ENCODE measurements at places on chromosomes 1 and 21.

DNA sequence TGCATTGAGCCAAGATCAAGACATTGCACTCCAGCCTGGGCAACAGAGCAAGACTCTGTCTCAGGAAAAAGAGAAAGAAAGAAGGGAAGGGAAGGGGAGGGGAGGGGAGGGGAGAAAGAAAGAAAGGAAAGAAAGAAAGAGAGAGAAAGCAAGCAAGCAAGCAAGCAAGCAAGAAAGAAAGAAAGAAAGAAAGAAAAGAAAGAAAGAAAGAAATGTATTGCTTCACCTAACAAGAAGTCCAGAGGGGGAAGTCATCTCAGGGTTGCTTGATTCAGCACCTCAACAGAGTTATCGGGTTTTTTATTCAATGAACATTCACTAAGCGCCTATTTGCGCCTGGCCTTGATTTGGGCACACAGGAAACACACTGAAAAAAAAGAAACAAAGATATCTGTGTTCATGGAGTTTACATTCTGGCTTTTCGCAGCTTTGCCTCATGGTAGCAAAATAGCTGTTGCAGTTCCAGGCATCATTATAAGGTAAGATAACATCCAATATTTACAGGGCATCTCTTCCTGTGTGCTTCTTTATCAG is 8.2 kb upstream of the RCSD1 start:
- DNase-seq: no peak

- no peak for DNase-seq
These were observed 57.4 kb downstream of the ZNF648 start for GRCh38 chr1:182003953-182004586.

- no peak for DNase-seq
These were observed 234.6 kb upstream of the JUN start for GRCh38 chr1:59018446-59018845.

DNA sequence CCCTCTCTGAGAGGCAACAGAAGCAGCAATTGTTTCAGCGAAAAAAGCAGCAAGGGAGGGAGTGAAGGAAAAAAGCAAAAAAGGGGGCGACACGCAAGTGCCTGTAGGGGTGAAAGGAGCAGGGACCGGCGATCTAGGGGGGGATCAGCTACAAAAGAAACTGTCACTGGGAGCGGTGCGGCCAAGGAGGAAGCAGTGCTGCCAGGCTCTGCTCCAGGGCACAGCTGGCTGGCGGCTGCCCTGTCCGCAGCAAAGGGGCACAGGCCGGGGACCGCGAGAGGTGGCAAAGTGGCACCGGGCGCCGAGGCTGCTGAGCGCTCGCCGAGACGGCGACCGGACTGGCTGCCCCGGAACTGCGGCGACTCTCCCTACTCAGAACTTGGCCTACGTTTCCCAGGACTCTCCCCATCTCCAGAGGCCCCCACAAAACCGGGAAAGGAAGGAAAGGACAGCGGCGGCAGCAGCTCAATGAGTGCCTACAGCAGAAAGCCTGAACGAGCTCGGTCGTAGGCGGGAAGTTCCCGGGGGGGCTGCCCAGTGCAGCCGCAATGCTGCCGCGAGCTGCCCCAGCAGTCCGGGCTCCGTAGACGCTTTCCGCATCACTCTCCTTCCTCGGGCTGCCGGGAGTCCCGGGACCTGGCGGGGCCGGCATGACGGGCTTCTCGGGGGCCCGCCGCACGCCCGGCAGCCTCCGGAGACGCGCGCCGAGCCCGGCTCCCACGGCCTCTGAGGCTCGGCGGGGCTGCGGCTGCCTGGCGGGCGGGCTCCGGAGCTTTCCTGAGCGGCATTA is 1.0 kb upstream of the CDKN2C start:
- peak; percentile 48 for DNase-seq

GRCh38 chr1:167706363-167706762 is 15.4 kb upstream of the MPZL1 start:
- DNase-seq: no peak

- no peak for DNase-seq
These were observed 14.2 kb upstream of the KCNE1 start for GRCh38 chr21:34526241-34526617.

DNA sequence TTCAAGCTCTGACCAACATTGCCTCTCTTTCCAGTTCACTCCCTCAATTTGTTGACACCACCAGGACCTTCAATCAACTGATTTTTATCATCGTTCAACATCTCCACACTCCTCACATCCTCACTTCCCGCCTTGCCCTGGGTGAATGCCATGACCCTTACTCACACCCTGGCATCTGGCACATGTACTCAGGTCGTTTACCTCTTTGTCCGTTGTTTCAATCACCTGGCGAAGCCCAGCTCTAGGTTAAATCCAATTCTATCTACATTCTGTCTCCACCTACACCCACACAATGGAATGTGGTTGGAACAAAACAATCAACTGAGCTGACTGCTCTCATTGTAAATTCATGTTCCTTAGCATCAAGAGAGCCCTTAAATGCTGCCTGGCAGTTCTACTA is 24.2 kb upstream of the TBX15 start:
- DNase-seq: no peak

DNA sequence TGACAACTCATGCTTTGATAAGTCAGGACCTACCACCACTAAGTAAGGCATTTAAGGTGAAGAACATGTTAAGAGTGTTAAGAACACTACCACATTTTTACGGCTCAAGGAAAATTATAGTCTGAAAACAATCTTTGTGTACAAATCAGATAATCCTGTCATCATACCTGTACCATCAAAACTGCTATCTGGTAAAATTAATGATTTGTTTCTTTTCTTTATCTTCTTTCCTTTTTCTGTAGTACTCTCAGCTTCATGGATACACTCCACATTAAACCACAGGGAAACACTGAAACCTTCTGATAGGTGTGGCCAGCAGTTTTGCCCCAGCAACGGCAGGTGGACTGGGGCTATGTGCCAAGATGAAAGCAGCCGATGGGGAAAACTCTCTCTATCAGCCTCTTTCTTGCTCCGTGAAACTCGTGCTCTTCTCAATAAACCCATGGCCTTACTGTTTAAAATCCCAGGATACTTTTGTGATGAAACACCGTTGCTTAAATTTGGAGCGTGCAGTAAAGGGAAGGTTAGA is 75.1 kb downstream of the LYST start:
- DNase-seq: no peak

DNA sequence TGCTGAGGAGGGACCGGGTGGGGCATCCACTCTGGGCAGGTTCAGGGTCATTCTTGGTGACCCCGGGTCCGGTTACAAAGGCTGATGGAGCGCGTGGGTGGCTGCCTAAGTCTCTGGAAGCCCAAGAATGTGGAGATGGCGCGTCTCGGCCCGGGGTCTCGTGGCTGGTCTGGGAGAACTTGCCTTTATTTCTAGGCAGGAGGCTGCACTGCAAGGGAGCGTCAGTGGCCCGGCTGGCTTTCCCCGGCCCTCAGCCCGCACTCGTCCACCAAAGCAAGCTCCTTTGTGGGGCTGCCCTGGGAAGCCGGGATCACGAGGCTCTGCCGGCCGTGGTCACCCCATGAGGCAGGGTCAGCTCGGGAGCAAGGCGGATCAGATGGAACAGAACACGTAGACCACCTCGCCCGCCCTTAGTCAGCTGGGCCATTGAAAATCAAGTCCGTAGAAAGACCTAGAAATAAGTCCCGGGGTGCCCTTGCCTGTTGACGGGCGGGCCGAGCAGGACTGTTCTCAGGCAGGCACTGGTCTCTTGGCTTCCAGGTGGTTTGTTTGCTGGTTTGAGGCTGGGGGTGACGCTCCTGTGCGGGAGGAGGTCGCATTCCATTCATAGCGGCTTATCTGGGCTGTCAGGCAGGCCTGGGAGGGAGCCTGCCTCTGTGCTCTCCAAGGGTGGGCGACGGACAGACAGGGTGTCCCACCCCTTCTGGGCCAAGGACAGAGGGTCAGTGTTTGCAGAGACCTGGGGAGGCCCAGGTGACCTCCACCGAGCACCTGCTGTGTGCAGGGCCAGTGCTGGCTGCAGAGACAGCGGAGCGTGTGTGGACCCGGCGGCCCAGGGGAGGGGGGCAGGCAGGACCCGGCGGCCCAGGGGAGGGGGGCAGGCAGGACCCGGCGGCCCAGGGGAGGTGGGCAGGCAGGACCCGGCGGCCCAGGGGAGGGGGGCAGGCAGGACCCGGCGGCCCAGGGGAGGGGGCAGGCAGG is 25.8 kb downstream of the COL18A1 start:
- no peak for DNase-seq

- DNase-seq: peak; percentile 15
These were observed 5.9 kb upstream of the FOXO6 start for GRCh38 chr1:41355356-41355755.

GRCh38 chr1:175512637-175513412 is 230.6 kb downstream of the TNR start:
- DNase-seq: no peak

- DNase-seq: no peak
These were observed 127.8 kb downstream of the NRDC start for GRCh38 chr1:51750729-51751128.

- DNase-seq: peak; percentile 71
These were observed 2.7 kb upstream of the KCNJ9 start for GRCh38 chr1:160078512-160079195.

GRCh38 chr1:183580281-183580682 is 10.0 kb downstream of the NCF2 start:
- no peak for DNase-seq

All from Peyer's patch (tissue), 4 donors.